Activated B cell treated with CpG ODN at 0.5 μM for 24 hours (primary cell): ENCODE measurements at places on chromosomes 16 and 17. TPM values are rescaled to one million over a fixed set of nuclear protein-coding genes. Genes with fewer than 3 reads are reported as not detected.

- peak; percentile 11 for DNase-seq
Observed at GRCh38 chr17:17061516-17061915, 19.3 kb downstream of the MPRIP start.

- DNase-seq: no peak
Observed at GRCh38 chr16:89936508-89936907, 12.0 kb upstream of the DEF8 start.

DNA sequence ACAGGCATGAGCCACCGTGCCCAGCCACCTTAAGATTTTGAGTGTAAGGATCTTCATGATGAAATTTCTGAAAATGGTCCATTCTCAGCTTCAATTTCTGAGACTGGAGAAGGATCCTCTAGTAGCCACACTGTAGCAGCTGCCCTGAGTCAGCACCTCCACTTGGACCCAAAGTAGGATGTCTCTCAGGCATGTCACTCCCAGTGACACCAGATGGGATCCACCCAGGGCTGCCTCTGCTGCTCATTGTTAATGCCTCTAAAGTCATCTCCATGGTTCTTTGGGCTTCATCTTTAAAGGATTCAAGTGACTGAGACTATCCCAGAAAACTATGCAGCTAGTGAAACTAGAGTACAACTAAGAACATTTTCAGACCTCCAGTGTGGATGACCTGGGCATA, 7.9 kb downstream of the PLD6 start:
- no peak for DNase-seq

The ICAM2 gene
- total RNA-seq: 44.5 and 44.7 TPM in 2 replicates

The C16orf96 gene
- total RNA-seq: 0.13 and 0.15 TPM in 2 replicates

- DNase-seq: no peak
Observed at GRCh38 chr17:40522250-40522960, 21.0 kb upstream of the TNS4 start.

DNA sequence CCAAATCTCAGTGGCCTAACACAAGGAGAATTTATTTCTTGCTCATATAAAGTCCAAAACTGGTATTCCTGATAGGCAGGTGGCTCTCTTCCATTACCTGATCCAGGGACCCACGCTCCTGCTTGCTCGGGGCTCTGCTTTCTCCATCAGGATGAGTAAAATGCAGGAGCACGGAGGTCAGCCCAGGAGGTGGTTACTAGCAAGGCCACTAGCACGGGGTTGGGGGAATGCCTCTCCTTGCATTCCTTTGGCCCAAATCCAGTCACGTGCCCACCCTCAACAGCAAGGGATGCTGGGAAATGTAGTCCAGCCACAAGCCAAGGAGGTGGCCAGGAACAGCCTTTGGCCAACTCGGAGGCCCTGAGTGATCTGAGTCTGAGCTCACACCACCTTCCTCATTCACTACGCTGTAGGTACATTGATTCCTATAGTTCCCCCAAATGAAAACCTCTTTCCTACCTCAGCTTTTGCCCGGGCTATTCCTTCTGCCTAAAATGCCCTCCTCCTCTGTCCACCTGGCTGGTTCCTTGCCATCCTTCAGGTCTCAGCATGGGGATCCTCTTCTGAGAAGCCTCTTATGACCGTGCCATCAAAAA, 38.3 kb upstream of the HAPSTR1 start:
- DNase-seq: no peak

- DNase-seq: no peak
Observed at GRCh38 chr17:45223539-45224528, 2.1 kb downstream of the FMNL1 start.

DNA sequence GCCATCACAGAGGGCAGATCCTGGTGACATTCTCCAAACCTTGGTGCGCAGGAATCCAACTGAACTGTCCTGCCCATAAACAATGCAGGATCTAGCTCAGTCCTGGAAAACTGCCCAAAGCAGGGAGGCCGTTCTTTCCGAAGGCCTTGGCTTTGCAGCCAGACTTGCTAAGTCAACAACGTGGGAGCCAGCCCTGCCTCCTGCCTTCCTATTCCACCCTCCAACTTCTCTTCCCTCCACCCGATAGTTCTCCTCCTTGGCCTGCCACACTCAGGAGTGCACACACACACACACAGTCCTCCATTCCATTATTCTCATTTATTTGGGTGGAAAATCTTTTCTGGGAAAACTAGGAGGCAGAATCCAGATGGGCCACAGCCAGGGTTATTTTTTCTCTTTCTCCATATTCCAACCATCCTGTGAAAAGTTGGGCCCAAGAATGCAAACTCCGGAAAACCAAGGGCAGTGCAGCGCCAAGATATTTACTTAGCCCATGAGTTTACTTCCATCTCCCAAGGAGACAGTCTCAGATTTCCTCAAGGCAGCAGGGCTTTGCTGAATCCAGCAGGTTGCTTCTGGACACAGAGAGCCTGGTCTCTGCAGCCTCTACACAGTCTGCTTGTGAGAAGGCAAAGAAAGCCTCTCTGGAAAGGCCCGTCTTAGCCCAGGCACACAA, 15.8 kb downstream of the COPRS start:
- no peak for DNase-seq
